ENCODE measurements at places on chromosomes 4 and X.

DNA sequence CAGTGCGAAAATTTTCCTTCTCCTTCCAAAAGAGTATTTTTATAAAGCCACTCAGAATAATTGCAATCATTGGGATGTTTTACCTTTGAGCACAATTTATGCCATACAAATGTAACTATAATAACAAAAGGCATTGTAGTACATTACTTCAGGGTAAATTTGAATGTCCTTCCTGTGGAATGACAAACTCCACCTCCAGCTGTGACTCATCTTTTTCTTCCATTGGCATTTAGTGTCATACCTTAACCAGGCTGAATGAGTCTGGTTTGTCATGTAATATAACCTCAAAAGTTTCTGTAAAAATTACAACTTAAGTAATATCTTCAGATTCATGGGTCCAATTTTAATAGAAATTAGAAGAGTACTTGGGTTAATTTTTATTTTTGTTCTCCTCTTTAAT is 93.3 kb downstream of the TMEM47 start:
- DNase-seq: no peak

DNA sequence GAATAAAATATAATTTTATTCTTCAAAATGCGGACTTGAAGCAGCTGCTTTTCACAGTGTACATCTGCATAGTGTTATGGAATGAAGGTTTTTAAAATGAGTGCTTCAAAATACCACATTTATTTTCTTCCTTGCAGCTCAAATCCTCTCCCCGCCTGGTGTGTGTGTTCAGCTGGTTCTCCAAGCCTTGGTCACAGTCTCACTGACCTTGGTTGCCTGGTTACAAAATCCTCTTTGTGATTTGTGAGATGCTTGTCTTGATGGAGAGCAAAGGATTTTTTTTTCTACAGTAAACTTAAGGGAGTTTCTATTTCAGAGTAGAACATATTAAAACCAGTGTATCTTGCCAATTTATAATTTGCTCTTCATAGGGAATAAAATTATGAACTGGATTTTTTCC is 139.2 kb downstream of the PCDH18 start:
- peak; percentile 77 for DNase-seq

DNA sequence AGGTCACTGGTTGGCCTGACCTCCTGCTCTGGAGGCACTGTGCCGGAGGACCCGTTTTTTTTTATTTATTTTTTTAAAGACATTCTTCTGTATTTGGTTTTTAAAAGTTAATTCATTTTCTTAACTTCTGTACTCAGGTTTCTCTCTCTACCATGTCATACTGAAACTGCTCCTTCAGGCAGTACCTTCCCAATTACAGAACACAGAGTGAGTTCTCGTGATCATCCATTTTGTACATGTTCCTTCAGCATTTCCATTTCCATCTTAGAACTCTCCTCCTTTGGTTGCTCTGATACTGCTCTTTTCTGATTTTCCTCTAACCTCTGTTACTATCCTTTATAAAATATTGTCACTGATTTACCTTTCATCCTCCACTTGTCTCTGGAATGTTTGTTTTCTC is 17.9 kb downstream of the UBE2K start:
- DNase-seq: no peak

GRCh38 chr4:116064331-116064730 is 950.9 kb upstream of the NDST4 start:
- no peak for DNase-seq

DNA sequence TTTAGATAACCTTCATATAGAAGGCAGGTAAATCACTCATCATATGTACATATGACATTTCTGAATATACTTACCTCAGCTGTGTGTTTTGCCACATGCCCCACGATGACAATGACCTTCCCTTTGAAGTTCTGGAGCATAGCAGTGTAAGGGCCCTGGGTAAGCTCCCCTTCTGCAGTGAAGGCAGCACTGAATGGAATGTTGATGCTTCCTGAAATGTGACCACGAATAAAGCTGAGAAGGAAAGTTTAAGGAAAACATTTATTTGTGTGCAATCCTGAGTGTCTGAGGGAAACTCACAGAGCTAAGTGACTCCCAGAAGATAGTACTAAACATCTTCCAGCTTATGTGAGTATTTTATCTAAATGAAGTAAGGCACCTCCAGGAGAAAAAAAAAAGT is 200.1 kb downstream of the NPNT start:
- DNase-seq: no peak

DNA sequence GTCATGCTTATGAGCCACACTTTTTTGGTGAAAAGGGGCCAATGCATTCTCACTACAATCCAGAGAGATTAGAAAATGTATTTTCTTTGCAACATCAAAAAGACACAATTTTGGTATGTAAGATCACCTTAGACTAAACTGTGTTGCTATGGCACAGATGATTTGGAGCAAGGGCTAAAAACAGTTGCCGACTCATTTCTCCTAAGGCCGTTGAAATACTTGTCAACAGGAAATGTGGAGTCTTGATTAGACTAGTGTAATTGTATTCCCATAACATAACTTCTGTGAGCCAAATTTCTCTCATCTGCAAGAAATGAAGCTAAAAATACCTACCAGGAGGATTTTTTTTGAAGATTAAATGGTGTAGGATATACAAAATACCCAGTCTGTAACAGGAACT is 2547.7 kb downstream of the ARAP2 start:
- DNase-seq: no peak

DNA sequence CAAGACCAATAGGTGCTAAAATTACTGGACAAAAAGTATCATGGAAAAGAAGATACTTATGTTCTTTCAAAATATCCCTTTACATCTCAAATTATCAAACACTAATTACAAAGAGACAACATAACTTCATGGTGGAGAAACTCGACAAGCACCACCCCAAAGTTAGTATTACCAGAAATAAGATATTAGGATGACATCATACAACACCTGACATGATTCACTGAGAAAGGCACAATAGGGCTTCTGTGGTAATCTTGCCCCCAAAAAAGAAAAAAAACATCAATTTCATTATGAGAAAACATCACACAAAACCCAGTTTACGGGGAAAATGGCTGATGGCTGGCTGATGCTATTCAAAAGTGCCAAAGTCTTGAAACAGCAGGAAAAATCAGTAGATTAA is 1781.7 kb upstream of the PCDH10 start:
- no peak for DNase-seq

DNA sequence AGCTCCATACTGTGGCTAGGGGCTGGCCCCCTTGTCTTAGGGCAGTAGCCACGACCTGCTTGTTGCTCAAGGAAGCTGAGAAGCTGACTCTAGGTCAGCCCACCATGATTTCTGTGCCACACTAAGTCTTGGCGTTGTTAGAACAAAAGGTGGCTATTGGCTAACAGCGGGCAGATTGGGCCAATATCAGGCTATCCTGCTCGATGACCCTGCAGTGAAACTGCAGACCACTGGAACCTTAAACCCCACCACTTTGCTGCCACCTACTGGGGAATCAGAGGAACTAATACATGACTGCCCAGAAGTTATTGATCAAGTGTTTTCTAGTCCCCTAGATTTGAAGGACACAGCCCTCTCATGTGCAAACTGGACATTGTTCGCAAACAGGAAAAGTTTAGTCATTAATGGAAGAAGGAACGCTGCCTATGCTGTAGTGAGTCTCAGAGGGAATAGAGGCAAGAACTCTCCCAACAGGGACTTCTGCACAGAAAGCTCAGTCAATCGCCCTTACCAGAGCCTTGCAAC is 17.0 kb upstream of the PAPSS1 start:
- DNase-seq: peak; percentile 50

DNA sequence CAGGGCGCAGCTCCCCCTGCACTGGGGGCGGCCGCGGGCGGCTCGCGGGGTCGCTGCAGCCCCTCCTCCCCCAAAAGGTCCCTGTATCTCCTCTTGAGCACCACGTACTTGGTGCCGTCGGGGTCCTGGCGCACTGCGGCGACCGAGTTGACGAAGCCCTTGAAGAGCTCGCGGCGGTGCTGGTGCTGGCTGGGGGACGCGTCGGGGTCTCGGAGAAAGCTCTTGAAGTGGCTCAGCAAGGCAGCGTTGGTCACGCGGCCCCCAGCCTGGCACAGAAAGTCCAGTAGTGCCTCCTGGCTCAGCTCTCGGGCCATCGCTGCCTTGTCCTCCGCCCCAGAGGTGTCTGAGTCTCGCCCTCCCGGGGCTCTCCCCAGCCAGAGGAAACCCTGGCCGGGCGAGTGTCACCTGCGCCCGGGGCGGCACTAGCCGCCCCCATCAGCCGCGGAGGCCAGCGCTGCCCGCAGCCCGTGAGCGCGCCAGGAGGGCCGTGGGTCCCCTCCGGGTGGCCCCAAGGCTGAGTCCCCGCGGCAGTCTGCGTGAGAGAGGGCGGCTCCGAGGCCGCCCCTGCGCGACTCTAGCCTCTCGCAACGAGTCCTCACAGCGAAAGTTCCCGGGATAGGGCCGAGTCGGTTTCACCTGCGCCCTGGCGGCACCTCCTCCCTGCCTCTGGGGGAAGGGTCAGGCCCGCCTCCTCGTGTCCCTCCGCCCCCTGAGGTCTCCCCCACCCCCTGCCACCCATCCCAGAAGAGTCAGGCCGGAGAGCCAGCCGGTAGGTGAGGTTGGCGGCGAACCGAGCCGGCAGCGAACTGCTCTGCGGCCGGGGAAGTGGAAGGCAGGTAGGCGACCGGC is at the start of gene SOWAHB:
Gene SOWAHB, minus strand, starts transcription at position 609 of the 849 bp plus-strand sequence. Its CDS starts 295 bp downstream, at position 314.
- peak; percentile 35 for DNase-seq

DNA sequence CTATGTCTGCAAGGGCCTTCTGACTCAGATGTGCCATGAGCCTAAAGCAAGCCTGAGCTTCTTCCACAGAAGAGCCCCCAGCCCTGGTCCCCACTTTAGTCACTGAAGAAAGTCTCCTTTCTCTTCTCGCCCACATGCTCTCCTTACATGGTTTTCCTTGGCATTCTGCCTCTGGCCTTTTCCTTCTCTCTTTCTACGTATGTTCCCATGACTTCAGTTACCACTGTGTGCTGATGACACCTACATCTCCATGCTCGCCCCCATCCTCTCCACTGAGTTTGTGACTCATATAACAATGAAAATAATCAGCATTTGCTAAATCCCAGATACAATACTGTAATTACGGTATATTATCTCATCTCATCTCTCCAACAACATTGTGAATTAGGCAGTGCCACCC is 149.3 kb downstream of the AMMECR1 start:
- no peak for DNase-seq
